ENCODE measurements at places on chromosomes 7 and 10.

DNA sequence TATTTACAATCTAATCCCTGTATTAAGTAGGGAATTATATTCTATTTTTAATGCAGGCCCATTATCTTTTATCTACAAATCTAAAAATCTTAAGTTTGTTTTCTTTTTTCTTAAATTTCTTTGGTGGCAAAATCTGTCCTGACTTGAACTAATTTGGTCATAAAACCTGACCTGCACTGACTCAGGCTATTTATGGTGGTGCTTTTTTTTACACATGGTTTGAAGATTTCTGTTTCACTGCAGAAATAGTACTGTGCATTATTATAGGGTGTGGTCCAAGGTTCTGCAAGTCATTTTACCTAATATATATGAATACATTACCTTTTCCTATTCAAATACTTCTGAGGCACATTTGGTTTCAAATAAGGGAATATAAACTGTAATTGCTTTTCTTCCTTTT, 137.0 kb downstream of the CD36 start:
- no peak for DNase-seq

DNA sequence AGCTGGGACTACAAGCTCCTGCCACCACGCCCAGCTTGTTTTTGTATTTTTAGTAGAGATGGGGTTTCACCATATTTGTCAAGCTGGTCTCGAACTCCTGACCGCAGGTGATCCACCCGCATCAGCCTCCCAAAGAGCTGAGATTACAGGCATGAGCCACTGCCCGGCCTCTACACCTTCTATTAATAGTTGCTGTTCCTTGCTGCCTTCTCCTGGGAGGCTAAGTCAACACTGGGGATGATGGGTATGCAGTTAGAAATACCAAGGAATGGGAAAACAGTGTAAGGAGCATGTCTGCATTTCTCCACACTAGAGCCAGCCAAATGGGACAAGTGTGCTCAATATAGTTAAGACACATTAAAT, 97.3 kb upstream of the PDLIM1 start:
- no peak for DNase-seq

GRCh38 chr7:38374507-38374906, 101.1 kb upstream of the TARP start:
- DNase-seq, result peak; percentile 53

GRCh38 chr10:133125901-133126300, 34.1 kb upstream of the KNDC1 start:
- no peak for DNase-seq

GRCh38 chr7:25854059-25854458, 297.9 kb upstream of the NFE2L3 start:
- no peak for DNase-seq

DNA sequence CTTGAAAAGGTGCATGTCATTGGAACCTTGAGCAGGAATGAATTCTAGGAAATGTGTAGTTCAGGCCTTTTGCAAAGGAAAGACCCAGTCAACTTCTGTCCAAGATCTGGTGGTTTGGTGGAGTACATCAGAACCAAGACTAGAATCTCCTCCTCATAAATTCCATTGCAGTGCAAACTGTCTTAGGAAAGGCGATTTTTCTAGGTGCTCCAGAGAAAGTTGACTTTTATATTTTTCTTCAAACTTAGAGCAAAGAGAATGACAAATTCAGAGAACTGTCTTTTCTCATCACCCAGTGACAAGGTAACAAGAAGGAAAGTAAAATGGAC, 50.0 kb downstream of the PRTFDC1 start:
- no peak for DNase-seq

- no peak for DNase-seq
These were observed 19.0 kb downstream of the TES start for GRCh38 chr7:116229366-116229765.

GRCh38 chr7:114718861-114719260, 203.0 kb upstream of the MDFIC start:
- no peak for DNase-seq

DNA sequence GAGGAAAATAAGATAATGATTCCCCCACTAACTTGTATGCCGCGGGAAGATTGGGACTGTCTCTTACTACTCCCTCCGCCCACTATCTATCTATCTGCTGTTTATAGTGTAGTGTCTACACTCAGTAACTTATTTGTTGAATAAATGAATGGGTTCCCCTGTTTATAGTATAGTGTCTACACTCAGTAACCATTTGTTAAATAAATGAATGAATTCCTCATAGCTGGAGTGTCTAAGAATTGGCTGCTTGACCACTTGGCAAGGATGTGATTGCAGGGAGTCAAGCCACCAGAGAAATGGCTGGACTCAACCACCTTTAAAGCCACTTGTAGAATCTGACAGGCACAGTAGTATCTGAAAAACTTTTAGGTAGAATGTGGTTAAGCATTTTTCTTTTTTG, 147.1 kb downstream of the TRIL start:
- no peak for DNase-seq

- no peak for DNase-seq
These were observed 249.2 kb downstream of the PARD3 start for GRCh38 chr10:34565934-34566333.

DNA sequence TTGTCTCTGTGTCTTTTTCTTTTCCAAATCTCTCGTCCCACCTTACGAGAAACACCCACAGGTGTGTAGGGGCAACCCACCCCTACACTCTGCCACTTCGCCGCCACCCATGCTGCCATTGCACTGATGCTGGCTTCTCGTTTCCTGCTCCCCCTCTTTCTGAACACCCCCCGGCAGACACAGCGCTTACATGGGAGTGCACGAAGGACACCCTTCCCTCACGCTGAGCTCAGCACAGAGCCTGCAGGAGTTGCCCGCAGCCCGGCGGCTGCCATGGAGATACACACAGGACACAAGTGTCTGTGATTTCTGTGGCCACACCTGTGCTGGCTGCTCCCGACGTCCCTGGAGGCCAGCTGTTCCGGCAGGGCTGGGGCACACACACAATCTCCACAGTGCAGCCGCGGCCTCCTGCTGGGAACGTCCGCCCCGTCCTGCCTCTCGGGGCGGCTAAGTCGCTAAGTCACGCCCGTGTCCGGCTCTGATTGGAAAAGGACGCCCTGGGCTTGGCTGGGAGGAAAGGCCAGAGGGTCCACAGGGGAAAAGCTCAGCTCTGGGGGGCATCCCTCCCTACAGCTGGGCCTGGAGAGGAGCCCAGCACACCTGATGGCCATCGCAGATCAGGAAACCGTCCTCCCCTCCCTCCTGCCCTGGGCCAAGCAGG, 349.8 kb downstream of the PTPRN2 start:
- DNase-seq, result no peak

DNA sequence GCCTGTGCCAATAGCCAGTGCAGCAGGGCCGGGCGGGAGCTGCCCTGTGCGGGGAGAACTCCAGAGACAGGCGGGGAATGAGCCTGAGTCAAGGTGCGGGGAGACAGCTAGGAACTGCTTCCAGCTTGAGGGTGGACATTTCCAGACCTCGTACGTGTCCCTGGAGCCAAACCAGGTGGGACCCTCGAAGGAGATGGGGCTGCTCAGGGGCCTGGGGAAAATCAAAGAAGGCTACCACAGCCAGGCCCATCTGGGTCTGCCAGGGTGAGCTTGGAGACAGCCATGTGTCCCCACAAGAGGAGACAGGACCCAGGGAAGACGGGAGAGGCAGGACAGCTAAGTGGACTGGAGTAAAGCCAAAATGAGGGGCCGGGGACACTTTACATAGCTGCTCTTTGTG, 504.9 kb upstream of the MGMT start:
- DNase-seq, result no peak

GRCh38 chr7:139570119-139570518, 46.6 kb downstream of the CLEC2L start:
- DNase-seq, result no peak

GRCh38 chr10:29392376-29393021, 103.6 kb downstream of the LYZL1 start:
- DNase-seq, result no peak

DNA sequence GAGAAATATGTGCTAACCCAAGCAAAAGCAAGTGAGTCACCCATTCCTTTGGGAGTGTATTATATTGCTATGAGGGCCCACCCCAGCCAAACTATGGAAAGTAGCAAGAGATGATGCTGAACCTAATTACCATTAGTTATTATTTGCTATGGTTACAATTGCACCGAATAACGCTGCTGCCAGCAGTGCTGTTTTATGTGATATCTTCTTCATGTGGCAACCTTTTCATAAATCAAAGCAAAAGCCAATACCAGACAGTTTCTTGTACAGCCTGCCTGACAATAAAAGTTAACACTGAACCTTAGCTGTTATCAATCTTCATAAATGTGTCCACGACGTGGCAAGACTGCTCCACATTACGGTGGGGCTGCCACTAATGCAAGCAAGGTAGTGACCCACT, 241.7 kb upstream of the PLXNA4 start:
- DNase-seq, result no peak

DNA sequence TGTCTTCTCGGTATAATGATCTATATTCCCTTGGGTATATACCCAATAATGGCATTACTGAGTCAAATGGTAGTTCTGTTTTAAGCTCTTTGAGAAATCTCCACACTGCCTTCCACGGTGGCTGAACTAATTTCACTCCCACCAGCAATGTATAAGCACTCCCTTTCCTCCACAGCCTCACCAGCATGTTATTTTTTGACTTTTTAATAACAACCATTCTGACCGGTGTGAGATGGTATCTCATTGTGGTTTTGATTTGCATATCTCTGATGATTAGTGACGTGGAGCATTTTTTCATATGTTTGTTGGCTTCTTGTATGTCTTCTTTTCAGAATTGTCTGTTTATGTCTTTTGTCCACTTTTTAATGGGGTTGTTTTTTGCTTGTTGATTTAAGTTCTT, 33.6 kb downstream of the KIAA1217 start:
- DNase-seq, result no peak

GRCh38 chr10:35417795-35418194, 81.5 kb downstream of the CCNY start:
- no peak for DNase-seq

DNA sequence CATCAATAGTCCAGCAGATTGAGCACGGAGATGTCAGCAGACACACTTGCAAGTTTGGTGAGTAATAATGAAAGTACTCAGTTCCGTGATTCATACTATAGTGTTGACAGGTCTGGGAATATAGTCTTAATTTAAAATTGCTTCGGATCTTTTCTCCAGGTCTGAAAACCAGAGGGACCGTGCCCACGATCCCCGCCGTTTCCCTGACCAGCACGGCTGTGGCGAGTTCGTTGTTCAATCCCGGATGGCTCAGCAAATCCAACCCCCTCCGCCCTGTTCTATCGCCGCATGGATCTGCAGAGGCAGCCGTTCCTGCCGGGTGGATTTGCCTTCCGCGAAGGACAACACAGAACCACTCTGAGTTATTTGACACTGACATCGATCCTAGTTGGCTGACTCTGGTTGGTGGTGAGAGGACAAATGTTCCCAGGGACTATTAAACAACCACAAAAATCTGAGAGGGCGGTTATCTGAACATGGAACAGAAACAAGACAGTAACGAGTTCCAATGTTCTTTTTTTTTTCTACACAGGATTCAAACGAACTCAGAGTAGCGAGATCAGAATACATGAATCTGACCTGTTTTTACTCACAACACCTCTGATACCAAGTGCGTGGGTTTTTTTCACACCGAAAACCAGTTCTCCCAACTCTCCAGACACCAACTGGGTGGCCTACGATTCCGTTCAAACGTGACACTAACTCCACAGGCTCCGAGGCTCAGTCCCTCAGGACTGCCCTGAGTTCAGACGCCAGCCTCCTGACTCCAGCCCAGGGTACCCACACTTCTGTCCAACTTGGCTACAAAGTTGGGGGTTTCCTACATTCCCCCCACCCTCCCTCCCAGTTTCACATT, 52.7 kb downstream of the RBM17 start:
- no peak for DNase-seq

GRCh38 chr10:11824376-11824775, 1.2 kb downstream of the PROSER2 start:
- no peak for DNase-seq

DNA sequence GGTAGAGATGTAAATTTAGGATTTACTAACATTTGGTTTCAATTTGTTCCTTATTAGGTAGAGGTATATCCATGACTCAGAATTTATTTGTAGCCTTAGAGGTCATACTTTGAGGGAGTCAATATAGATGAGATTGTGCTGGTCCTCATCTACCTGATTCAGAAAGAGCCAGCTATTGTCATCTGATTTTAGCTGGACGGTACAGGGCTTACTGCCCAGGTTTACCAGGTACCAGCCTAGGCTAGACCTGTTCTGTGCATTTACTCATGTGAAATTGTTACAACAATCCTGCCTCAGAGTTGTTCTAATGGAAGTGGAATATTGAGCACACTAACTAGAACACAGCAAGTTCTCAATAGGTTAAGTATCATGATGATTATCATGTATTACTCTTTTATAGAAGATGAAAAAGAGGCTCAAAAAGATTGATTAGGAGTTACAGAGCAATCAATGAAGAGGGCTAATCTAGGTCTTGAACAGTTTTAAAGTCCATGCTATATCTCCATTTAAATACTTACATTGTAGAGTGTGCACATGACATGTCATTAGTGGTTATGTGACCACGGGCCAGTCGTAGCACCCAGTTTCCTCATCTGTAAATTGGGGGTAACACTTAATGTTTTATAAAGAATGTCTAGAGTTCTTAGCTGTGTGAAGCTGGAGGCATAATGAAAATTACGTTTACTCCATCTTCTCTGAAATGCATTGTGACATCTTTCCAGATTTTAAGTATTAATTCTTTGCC, 42.1 kb downstream of the TRIM24 start:
- DNase-seq, result no peak
